NCI-H2171 treated with DMSO at 0.1 percent for 48 hours (cell line): ENCODE measurements at places on chromosomes 5 and 9.
A peak's percentile ranks its signal among the peaks of the same experiment; 100 is the strongest.

GRCh38 chr5:96220610-96221390, 212.2 kb downstream of the PCSK1 start:
- DNase-seq = no peak

- no peak for DNase-seq
These were observed 164.9 kb downstream of the KCTD16 start for GRCh38 chr5:144335561-144335960.

GRCh38 chr9:135827866-135828580, 79.3 kb downstream of the CAMSAP1 start:
- no peak for DNase-seq

- peak; percentile 97 for DNase-seq
These were observed 374.6 kb downstream of the SPATA31D1 start for GRCh38 chr9:82363198-82363597.

GRCh38 chr9:13684656-13685055, 405.2 kb upstream of the MPDZ start:
- no peak for DNase-seq
